Fibroblast of lung (primary cell): ENCODE measurements at places on chromosomes 3 and 15. TPM values are rescaled to one million over a fixed set of nuclear protein-coding genes. Genes with fewer than 3 reads are reported as not detected.

DNA sequence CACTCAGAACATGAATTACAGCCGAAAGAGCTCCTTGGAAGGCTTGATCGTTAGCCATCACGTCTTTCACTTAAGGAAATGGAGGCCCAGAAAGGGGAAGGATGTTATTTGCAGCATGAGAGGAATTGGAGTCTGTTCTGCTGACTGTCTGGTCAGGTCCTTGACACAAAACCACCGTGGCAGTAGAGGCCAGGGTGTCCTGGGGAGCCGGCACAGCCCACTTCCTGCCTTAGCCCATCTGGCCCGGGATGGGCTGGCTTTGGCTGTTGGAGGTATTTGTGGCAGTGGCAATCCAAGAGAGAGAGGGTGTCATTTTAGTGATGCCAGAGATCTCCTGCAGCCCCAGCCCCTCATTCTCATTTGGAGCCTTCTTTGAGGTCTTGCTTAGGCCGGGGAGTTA, 37.4 kb downstream of the ST6GAL1 start:
- DNase-seq = peak; percentile 48

GRCh38 chr3:140378571-140379340, 299.1 kb upstream of the TRIM42 start:
- peak; percentile 81 for DNase-seq

Gene ANKRD34C
- total RNA-seq = not detected in 2 replicates

DNA sequence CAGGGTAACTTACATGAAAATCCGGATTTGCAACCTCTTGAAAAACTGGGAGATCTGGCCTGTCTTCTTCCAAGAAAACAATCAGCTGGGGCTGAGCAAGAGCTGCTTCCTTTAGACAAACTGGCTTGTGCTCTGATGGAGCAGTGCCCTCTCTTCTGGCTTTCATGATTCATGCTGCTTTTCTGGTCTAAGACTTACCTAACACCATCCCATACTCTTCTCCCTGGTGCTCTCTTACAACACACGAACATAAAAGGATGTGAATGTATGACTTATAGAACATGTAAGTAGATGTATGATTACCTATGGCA, 9.9 kb downstream of the TJP1 start:
- DNase-seq = peak; percentile 52

- peak; percentile 75 for DNase-seq
Measured at GRCh38 chr3:190345027-190345821, 23.0 kb upstream of the CLDN1 start.

Gene DUOXA2
- total RNA-seq = not detected in 2 replicates

GRCh38 chr3:10226293-10226692, 22.0 kb upstream of the TATDN2 start:
- no peak for DNase-seq

- no peak for DNase-seq
Measured at GRCh38 chr3:138362538-138362937, 14.2 kb downstream of the MRAS start.

DNA sequence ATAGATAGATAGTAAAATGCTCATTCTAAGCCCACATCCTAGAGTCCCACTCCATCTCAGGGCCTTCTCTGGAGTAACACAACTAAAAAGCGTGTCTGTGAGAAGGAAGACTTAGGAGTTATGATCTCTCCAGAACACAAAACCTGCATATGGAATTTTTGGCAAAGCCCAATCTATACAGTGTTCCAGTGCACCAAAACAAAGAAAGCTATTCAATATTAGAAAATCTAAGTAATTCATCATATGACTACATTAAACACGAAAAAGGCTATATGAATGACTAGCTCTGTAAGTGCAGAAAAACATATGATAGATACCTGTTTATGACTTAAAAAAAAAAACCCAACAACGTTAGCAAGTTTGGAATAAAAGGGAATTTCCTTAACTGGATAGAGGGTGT, 27.7 kb downstream of the MTMR10 start:
- no peak for DNase-seq

GRCh38 chr3:71956716-71957115, 171.8 kb upstream of the PROK2 start:
- no peak for DNase-seq

DNA sequence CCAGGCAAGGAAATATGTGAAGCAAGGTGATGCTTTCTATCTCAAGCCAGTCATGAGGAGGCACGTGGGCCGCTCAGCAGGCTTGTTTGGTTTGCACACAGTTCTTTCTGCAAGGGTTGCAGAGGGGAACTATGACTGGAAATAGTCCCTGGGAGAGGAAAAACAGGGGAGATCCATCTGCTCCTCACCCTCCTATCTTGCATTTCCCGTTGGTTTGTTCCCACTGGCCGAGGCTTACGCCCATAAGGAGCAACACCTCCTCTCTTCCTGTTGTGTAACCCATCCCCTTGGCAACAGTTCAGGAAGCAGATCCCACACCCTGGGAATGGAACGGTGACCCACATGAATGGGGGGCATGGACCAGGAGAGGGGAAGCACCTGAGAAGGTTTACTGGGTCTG, 72.1 kb upstream of the MAGI1 start:
- DNase-seq = no peak

Gene GABRB3
- total RNA-seq = 1.5 and 1.8 TPM in 2 replicates

Gene STRIT1
- total RNA-seq = not detected in 2 replicates

DNA sequence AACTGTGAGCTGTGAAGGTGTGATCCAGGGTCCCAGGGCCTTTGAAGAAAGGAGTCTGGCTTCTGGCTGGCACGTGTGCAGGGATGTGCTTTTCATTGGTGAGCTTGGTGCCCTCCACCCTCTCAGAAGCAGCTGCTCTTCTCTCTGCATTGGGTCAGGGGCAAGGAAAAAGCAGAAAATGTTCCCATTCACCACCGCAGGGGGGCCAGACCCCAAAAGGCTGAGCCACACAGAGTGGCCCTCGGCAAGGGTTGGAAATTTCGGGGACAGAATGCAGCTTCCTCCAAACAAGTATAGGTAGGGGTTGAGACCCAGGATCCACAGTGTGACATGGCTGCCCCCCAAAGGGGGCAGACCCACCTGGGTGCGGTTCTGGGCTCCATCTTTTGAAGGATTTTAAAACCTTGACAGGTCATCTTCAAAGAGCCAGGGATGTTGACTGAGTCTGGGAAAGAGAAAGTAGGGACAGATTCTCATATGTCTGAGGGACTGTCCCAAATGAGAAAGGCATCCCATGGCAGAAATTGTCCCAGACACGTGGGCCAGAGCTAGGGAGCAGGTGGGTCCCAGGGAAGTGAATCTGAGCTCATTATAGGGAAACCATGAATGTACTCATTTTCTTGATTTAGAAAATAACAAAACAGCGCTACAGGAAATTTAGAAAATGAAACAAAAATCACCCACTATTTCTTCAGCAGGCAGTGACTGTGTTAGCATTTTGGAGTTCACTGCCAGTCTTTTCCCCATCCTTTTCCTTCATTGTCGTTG, 2.7 kb downstream of the CSK start:
- no peak for DNase-seq

DNA sequence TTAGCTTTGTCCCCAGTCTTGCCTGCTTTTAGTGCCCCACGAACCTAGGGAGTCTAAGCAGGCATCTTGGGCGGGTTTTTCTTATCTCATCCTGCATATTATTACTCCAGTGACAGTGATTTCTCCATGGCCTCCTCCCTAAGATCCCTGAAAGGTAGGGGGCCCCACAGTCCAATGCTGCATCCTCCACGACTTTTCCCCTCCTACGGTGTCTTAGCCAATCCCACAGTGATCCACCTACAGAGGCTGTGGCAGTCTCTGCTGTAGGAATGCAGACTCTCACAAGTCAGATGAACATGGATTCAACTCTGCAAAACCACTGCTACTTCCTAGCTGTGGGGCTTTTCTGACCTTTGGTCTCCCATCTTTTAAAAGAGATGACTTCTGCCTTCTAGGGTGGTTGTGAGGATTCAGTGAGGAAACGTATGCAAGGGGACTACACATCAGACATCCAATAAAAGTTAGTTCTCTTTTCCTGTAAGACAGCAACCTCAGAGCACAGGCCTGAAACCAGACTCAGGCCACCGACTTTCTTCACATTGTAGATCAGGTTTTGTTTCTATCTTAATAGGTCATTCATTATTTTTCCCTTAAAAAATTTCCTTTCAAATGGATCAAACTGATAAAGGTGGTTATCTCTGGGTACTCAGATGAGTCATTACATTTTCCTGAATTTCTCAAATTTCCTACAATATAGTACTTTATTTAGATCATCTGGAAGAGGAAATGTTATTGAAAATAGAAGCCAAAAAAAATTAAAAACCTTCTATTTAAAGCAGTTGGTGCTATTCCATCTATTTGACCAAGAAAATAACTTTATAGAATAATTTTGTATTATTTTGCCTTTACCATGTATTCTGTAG, 23.2 kb downstream of the ILDR1 start:
- no peak for DNase-seq

Gene ABHD10
- 38.5 and 48.6 TPM in 2 replicates for total RNA-seq

DNA sequence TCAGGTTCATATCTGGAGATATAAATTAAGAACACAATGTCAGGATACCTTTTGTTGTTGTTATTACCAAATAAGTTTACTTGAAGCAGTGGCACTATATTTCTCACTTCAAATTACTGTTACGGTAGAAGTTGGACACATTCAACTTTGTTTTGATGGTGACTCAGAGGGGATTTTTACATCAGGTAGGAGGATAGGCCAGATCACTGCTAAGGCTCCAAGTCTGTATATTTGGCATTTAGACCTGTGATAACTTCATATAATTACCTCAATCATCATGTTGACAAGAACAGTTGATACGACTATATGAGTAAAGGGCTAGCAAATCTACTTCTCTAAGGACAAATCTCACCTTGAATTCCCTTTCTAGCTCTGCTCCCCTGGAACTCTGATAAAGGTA, 15.6 kb downstream of the LZTFL1 start:
- DNase-seq = no peak

- DNase-seq = peak; percentile 15
Measured at GRCh38 chr15:49589030-49589429, 31.6 kb downstream of the FAM227B start.

DNA sequence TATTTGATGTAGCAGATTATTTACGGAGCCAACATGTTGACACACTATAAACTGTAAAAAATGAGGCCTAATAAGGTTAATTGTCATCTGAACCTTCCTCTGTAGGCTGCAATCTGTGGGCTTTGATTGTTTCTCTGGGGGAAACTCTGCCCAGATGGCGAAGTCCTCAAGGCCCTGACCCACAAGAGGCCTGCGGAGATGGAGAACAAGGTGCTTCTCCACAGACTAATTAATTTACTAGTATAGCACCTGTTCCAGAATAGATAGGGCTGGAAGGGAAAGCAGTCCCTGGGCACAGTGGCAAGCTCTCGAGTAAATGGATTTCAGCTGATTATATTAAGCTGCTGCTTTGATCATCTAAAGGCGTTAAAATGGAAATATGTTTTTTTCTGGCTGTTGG, 338.8 kb upstream of the DNAJC19 start:
- no peak for DNase-seq

Gene C15orf62
- under 0.01 and 0.17 TPM in 2 replicates for total RNA-seq

Gene DNAH12
- under 0.01 and 0.17 TPM in 2 replicates for total RNA-seq

- no peak for DNase-seq
Measured at GRCh38 chr15:67917037-67917436, 77.2 kb upstream of the RNU6-1 start.

GRCh38 chr3:112602217-112602838, 38.6 kb downstream of the CCDC80 start:
- DNase-seq = no peak

Gene ZNF660
- 3.3 and 4.0 TPM in 2 replicates for total RNA-seq

DNA sequence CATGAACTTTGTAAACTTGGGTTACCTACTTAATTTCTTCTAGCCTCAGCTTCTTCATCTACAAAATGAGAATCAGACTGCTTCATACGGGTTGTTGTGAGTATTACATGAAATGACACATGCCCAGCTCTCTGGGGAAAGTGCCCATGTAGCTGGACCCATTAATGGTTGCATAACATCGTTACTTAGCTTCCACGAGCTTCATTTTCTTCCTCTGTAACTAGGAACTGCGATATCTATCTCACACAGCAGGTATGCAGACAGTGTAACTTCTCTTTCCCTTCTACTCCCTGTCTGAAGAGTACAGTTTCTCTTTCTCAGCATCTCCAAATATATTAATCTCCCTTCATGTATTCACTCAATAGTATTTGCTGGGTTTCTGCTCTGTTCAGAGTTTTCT, 37.9 kb upstream of the DLG1 start:
- DNase-seq = no peak

DNA sequence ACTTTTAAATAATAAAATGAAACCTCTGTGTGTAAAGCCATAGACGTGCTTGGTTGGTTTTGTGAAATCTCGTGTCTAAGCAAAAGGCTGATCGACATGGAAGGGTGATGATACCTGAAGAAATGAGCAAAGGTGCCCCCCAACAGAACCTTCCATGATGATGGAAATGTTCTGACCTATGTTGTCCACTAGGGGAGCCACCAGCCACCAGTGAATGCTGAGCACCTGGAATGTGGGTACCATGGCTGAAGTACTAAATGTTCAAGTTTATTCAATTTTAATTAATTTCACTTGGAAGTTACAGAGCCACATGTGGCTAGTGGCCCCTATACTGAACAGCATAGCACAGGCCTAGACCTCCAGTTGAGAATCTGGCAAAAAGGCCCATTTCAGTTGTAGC, 158.8 kb downstream of the POLR2M start:
- no peak for DNase-seq

- DNase-seq = no peak
Measured at GRCh38 chr3:20680990-20681628, 495.1 kb upstream of the SGO1 start.

DNA sequence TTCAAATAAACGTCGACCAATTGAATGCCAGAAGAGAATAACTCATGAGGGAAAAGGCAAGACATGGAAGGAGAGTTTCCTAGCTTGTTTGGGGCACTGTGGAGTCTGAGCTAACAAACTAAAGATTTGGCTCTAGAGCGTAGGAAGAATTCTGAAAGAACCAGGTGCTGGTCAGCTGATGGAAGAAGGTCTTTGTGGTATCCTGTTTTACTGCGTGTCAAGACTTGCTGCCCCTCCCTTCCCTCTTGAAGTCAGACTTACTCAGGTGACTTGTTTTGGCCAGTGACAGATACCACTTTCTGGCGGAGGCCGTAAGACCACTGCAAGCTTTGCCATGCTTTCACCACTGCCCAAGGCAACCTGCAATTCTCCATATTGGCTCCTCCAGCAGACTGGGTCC, 673 bp upstream of the HCLS1 start:
- DNase-seq = no peak

Gene TMEM266
- total RNA-seq = 0.26 and 0.33 TPM in 2 replicates

- DNase-seq = no peak
Measured at GRCh38 chr15:64599226-64599625, 138.8 kb downstream of the ZNF609 start.

DNA sequence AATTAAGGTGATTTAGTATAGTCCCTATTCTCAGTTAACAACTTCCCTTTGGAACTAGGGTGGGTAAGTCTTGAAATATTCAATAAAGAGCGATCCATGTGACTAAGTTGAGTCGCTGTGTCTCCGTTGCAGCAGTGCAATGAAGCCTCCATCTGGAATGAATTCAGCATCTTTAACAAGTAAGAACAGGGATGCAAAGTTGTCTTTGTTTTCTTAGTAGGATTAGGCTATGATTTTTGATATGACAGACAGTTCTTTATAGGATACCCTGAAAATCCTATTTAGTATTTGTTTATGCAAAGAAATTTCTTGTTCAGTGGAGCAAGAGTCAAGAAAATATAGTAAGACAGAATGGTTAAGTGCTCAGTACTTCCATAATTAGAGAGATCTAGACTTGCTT, 52.7 kb downstream of the RBMS3 start:
- DNase-seq = no peak
